Stimulated activated naive CD4-positive, alpha-beta T cell (primary cell): ENCODE measurements at places on chromosomes 16 and 17.
A peak's percentile ranks its signal among the peaks of the same experiment; 100 is the strongest.

DNA sequence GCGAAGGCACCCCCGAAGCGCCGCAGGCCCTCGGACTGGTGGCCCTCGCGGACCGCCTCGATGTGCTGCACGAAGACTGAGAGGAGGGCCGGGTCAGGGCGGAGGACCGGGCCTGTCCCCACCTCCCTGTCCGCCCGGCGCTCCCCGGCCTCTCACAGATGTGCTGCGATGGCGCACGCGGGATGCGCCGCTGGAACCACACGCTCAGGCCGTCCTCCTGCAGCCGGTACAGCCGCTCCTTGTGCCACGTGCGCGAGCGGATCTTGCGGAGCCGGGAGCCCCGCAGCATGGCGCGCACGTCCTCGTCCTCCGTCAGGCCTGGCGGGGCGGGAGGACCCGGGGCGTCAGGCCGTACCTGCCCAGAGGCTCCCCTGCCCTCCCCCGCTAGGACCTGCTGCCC is 11.3 kb downstream of the PLCD3 start:
- no peak for DNase-seq

DNA sequence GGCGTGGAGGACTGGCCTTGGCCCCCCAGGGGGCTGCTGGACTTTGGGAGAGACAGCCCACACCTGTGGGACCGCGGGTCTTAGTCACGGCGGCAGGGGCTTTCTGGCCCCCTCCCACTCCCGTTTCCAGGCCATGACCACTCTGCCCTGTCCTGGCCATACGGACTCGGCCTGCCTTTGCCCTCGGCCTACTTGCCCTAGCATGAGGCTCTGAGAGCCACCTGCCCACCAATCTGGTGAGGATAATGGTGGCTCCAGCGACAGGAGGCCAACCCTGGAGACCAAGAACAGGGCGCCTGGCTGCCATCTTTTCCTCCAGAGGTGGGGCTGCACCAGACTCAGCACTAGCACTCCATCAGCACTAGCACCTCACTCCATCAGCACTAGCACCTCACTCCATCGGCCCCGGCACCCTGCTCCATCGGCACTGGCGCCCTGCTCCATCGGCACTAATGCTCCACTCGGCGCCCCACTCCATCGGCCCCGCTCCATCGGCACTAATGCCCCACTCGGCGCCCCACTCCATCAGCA is 7.0 kb downstream of the ZNF213 start:
- no peak for DNase-seq

DNA sequence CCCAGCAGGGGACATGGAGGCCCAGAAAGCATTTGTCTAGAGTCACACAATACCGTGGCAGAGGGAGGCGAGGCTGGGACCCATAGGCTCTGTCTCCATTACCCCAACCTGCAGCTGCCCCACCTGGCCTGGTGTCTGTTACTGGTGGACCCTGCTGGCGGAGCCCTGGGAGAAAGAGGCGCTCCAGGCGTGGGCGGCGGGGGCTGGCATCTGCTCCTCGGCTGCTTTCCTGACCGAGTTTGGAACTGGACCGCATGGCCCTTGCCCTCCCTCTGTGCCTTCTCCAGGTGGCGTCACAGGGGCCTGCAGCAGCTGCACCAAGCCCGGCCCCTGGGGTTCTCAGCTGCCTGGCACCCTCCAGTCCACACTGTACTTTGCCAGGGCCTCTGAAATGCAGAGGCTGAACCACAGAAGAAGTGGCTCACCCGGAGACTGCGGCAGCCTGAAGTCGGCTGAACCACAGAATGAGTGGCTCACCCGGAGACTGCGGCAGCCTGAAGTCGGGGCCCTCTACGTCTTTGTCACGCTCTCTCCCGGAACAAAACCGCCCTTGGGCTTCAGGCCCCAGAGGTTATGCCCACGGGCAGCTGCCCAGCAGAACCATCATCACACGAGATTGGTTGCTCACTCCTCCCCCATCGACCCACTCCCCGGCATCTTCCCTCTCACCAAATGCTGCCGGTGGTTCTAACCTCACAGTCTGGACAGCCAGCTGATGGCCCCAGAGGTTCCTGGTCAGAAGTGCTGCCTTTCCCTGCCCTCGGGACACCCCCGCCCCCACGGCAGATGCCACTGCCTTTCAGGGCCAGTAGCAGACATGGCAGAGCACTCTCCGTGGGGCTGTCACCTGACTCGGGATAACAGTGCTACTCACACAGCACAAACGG is 20.2 kb downstream of the CBFA2T3 start:
- DNase-seq, result no peak

- DNase-seq, result no peak
Measured at GRCh38 chr17:75571197-75571884, 16.3 kb upstream of the MYO15B start.

DNA sequence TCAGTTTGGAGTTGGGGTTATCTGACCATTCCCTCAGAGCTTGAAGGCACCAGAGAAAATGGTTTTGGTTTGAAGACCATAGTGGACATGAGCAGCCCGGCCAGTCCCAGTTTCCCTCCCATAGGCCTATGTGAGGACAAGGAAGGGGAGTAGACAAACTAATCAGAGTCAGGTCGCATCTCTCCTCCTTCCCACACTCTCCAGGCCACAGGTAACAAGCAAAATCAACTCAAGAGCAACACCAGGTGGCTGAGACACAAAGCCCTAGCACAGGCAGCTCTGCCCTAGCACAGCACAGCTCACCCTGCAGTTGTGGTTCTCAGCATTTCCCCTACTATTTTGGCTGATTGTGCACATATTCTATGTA is 7.2 kb downstream of the SUPT4H1 start:
- DNase-seq, result peak; percentile 48

DNA sequence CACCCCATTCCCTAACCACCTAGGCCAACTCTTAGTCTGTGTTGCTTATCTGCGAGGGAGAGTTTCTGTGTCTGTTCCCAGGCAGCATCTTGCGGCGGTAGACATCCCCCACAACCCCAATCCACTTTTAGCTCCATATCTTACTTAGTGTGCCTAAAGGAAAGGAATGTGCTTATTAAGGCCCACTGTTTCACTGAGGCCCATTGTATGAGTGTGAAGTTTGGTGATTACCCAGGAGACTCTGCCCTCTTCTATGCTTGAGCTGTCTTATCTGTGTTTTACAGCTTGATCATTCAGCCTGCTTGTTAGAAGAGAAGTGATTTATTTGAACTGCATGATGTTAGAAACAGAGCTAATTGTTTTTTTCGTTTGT is 10.3 kb upstream of the MLYCD start:
- DNase-seq, result no peak

DNA sequence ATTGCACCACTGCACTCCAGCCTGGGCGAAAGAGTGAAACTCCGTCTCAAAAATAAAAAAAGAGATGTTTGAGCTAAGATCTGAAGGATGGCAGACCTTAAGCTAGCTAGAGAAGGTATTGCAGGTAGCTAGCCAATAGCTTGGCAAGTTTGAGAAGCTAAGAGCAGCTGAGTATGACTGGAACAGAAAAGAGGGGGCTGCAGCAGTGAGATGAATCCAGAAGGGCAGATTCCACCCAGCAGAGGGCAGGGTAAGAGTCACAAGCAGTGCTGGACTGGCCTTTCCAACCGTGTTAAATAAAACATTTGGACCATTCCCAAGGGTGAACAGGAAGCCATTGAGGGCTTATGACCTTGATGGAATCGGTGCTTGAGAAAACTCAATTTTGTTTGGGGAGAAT is 5.7 kb upstream of the PHAF1 start:
- no peak for DNase-seq

GRCh38 chr17:68089881-68090280 is 54.3 kb downstream of the KPNA2 start:
- DNase-seq, result no peak
